Inflammatory macrophage treated with lipopolysaccharide for 4 hours (primary cell): ENCODE measurements at places on chromosomes 1 and 21.

GRCh38 chr1:29767088-29767685 lies 530.9 kb downstream of the PTPRU start:
- no peak for DNase-seq

GRCh38 chr1:48966583-48966982 lies 189.9 kb upstream of the BEND5 start:
- no peak for DNase-seq

DNA sequence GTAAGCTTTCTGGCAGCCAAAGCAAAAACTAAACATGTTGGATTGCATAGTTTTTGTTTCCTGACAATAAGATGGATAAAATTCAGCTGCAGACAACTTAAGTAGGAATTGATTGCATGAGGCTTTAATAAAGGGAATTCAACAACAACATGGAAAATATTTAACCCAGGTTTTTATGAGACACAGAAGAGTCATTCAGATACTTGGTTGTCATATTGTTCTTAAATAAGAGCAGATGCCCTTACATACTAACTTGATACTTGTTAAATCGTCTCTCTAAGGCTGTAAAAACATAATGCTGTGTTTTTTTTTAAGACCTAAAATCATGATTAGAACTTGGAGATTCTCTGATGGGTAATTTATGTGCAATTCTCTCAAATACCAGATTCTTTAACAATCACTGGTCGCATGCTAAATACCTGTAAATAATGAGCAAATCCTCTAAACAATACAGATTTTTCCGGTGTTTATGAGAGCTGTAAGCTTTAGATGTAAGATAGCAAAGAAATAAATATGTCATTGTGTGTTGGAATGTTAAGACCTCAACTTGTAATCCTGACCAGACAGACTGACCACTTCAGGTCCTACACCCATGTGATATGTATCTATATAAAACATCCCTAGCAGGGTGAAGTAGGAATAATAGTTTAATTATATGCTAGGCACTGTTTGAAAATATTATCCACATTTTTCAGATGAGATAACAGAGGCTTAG lies 37.8 kb upstream of the CD34 start:
- DNase-seq, result no peak

DNA sequence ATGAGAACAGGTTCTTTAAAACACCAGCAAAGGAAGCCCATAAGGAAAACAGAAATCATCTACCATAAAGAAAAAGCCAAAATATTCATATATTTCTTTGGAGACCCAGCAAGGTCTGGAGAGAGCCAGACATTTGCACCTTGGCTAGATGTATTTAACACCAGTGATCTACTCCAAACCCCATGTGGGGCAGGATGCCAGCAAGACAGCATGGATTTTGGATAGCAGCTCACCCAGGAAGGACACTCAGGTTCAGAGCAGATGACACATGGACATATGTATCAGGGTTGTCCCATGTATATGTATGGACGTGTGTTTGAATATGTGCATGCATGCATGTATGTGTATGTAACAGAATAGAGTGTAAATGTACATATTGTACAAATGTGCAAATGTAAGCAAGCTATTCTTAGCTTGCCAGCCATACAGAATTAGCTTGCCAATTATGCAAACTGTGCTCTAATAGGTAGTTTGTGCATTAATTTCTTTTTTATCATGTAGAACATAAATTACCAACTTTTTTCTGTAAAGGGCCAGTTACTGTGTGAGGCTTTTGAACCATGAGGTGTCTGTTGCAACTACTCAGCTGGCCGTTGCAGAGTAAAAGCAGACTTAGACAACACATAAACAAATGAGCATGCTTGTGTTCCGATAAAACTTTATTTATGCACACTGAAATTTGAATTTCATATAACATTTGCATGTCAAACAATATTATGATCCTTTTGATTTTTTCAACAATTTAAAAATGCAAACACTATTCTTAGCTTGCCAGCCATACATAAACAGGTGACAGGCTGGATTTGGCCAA lies 73.5 kb upstream of the KAZN start:
- no peak for DNase-seq

- DNase-seq, result no peak
Observed at GRCh38 chr1:78678324-78678723, 28.7 kb downstream of the IFI44 start.

GRCh38 chr1:210400043-210400840 lies 71.5 kb downstream of the HHAT start:
- DNase-seq, result peak; percentile 44

DNA sequence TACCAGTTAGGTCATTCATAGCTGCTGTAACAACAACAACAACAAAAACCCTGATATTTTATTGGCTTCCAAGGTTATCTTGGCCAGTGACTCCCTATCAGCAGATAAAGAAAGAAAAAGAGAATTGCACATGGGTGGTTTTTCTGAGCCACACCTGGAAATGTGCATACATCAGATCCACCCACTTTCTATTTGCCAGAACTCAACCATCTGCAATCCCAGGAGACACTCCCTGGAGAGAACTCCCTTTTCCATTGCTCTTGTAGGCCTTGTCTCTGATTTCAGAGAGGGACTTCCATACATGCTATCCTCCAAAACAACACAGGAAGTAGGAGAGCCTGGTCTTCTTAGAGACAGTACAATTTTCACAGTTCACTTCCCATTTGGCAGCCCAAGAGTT lies 74.9 kb upstream of the ZC3H11B start:
- DNase-seq, result no peak

GRCh38 chr1:33725037-33725436 lies 138.8 kb upstream of the HMGB4 start:
- DNase-seq, result no peak

DNA sequence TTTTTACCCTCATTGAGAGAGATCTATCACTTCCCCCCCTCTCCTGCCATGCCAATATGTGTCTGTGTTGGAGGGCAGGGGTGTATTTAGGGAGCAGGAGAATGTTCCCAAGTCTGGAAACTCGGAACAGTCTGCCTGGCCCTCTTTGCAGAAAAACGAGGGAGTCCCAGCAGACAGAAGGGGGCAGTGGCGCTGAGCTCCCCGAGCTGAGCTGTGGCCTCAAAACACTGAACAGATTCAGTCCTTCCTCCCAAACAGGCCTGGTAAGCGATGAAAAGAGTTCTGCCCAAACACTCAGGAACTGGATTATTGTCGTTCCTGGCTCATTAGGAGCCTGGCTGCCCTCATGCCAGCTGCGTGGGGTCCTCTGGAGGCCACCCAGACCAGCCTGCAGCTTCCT lies 981 bp downstream of the CLDN14 start:
- no peak for DNase-seq

DNA sequence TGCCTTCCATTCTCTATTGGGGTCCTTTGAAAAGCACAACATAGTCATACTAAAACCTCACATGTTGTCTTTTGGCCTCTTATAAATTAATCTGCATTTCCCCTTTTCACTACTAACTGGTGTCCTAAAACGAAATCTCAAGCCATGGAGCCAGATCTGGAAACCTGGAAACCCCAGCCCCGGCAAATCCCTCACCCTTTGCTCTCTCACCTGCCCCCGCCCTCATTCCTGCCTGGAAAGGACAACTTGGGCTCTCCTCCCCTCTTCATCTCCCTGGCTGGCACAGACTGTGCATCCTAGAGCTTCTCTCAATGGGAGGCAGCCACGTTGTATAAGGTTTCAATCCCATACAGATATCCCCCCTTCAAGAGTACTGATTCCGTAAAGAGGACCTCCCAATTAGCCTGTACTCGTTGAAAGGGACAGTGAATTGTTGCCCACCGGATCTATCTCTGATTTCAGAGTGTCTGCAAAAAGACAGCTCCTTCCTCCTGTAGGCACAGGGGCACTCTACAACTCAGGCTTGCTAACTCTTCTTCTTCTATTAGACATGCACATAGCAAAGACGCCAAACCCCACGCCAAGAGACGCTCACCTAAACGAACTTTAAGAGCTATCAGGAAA lies 1.4 kb downstream of the DUSP10 start:
- no peak for DNase-seq

- peak; percentile 74 for DNase-seq
Observed at GRCh38 chr21:42164064-42164789, 54.7 kb upstream of the ABCG1 start.

- no peak for DNase-seq
Observed at GRCh38 chr1:30909365-30910068, 959 bp upstream of the SDC3 start.

- DNase-seq, result no peak
Observed at GRCh38 chr1:10104834-10105233, 72.1 kb downstream of the UBE4B start.

DNA sequence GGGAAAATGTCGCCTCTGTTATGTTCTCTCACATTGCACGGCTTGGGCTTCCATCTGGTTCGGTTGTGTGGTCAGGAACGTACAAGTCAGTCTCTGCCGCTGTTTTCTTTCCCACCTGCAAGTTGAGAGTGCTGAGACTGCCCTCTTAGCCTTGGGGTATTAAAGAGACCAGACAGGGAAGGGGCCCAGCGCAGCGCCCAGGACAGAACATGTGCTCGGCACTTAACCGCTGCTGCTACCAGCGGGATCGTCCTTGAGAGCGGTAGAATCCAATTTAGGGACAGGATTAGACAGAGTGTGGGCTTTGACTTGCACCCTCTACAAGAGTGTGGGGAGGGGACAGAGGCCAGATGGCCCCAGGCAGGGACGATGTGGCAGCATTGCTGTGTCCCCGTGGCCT lies 17.7 kb upstream of the AGPAT3 start:
- DNase-seq, result no peak

- DNase-seq, result no peak
Observed at GRCh38 chr21:33899199-33899598, 16.4 kb downstream of the ATP5PO start.
